Ovary (tissue), 10 donors: ENCODE measurements at places on chromosomes 4 and X. TPM values are rescaled to one million over a fixed set of nuclear protein-coding genes. Genes with fewer than 3 reads are reported as not detected.

DNA sequence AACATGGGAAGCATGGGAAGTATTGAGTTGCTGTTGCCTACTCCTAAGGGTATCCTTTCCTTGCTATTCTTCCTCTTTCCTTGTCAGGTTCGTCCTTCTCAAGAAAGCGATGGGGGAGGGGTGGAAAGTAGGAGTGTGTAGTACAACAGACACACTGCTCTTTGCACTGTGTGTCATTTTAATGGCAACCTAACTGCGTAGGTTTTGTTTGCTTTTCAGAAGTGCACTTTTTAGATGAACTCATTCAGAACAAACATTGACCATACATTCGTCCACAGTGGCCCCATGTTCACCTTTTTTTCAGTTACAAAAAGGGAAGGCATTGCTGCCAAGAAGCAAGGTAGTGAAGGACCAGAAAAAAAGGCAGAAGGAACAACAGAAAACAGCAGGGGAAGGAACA, 10.2 kb upstream of the YIPF6 start:
- no peaks in the 10 kb centered on the region for H3K36me3 ChIP-seq
- H3K4me1 ChIP-seq = no peaks in the 10 kb centered on the region
- no peaks in the 10 kb centered on the region for H3K27me3 ChIP-seq
- H3K27ac ChIP-seq = no peak overlapping the region
- no peak overlapping the region for H3K4me3 ChIP-seq

GRCh38 chr4:508675-509638, 9.9 kb downstream of the PIGG start:
- H3K27ac ChIP-seq = no peak overlapping the region
- H3K4me3 ChIP-seq = no peak overlapping the region
- H3K4me1 ChIP-seq = no peaks in the 10 kb centered on the region
- DNase-seq = no peak

DNA sequence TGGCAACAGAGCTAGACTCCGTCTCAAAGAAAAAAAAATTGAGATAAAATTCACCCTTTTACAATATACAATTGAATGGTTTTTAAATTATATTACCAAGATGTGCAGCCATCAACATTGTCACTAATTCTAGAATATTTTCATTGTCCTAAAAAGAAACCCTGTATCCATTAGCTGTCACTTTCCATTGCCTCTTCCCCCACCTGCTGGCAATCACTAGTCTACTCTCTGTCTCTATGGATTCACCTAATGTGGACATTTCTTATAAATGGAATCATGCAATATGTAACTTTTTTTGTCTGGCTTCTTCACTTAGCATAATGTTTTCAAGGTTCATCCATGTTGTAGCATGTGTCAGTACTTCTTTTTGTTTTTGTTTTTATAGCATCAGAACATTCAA, 20.8 kb downstream of the ABHD18 start:
- no peaks in the 10 kb centered on the region for H3K27me3 ChIP-seq
- no peaks in the 10 kb centered on the region for H3K4me1 ChIP-seq
- no peak for DNase-seq
- H3K36me3 ChIP-seq = no peaks in the 10 kb centered on the region

GRCh38 chrX:141341341-141341740, 99.0 kb upstream of the SPANXC start:
- H3K4me1 ChIP-seq = no peaks in the 10 kb centered on the region
- peaks cover 3% of the 10 kb centered on the region for H3K27me3 ChIP-seq
- DNase-seq = no peak
- H3K36me3 ChIP-seq = no peaks in the 10 kb centered on the region

The PCDH7 gene
- 22.0 TPM for total RNA-seq

The SPANXN3 gene
- total RNA-seq = not detected

The TREX2 gene
- not detected for total RNA-seq
